Activated gamma-delta T cell treated with Interleukin-2 at 50 U/mL for 16 hours (primary cell): ENCODE measurements at places on chromosomes 16 and 17.
A peak's percentile ranks its signal among the peaks of the same experiment; 100 is the strongest.

GRCh38 chr17:7558544-7559319 lies at the start of gene TNFSF13:
TSS of gene TNFSF13 (plus strand) at chr17:7558750. CDS start at chr17:7559040, 290 bp downstream.
- DNase-seq, result no peak

- DNase-seq, result no peak
Measured at GRCh38 chr17:58753026-58753425, 2.6 kb upstream of the PPM1E start.

DNA sequence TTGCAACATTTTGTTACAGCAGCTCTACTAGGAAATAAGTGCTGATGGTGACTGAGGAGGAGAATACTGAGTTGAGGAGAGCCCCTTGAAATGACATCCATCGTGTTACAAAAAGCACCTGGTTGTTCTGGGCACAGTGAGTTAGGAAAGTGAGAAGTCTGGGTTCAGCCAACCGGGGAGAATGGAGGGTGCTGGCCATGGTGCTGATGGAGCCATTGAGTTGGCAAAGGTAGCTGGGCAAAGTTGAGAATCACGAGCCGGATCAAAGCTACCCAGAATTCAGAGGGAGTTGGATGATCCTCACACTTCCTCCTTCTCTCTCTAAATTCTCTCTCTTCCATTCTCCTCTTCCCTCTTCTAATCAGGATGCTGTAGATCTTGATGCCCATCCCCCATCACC lies 35.0 kb upstream of the ASIC2 start:
- DNase-seq, result no peak

- no peak for DNase-seq
Measured at GRCh38 chr16:76607317-76607716, 330.1 kb downstream of the CNTNAP4 start.

GRCh38 chr16:47504599-47504998 lies 43.5 kb downstream of the PHKB start:
- DNase-seq, result no peak

DNA sequence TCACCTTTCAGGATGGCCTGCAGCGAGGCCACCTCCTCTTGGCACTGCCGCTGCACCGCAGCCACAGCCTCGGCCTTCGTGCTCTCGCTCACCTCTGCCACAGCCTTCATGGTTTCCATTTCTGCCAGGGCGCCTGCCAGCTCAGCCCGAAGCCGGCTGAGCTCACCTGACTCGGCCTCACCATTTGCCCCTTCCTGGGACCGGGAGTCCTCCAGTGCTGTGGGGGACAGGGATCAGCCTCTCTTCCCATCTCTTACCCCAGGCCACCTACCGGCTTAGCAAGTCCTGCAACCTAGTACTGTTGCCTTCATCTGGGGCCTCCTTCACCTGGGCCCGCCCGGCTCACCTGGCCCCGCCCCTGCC lies 658 bp downstream of the RABEP2 start:
- no peak for DNase-seq

- DNase-seq, result no peak
Measured at GRCh38 chr16:80896776-80897175, 92.4 kb upstream of the CDYL2 start.

DNA sequence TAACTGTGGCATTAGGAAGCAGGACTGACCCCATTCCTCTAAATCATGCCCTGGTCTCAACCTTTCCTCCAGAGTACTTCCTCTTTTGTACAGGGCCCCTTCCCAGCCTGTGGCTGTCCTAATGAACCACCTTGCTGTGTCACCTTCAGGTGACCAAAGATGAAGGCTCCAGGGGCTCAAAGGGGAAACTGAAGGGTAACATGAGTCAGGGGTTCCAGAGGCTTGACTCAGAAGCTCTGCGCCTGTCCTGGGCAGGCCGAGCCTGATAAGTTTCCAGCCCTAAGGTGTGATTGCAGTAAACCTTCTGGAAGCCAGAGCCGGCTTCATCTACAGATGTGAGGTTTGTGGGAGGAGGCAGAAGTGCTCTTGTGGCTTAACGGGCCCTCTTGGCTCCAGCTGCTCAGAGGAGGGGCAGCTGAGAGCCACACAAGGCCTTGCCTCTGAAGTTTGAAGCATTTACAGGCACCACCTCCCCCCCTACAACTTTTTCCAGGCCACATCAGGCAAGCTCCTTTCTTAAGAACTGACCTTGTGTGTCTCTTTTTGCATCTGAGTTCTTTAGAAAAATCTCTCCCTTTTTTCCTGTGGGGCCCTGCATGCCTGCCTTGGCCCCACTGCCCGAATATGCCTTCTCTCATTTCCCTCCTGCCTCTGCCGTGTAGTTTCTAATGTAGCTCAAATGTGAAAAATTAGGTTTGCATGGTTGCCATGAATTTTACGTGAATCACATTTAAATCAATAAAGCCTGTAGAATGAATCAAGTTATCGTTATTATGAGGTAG lies 149.9 kb downstream of the CLEC16A start:
- DNase-seq, result no peak

- DNase-seq, result no peak
Measured at GRCh38 chr17:50299776-50300175, 25.5 kb downstream of the TMEM92 start.

DNA sequence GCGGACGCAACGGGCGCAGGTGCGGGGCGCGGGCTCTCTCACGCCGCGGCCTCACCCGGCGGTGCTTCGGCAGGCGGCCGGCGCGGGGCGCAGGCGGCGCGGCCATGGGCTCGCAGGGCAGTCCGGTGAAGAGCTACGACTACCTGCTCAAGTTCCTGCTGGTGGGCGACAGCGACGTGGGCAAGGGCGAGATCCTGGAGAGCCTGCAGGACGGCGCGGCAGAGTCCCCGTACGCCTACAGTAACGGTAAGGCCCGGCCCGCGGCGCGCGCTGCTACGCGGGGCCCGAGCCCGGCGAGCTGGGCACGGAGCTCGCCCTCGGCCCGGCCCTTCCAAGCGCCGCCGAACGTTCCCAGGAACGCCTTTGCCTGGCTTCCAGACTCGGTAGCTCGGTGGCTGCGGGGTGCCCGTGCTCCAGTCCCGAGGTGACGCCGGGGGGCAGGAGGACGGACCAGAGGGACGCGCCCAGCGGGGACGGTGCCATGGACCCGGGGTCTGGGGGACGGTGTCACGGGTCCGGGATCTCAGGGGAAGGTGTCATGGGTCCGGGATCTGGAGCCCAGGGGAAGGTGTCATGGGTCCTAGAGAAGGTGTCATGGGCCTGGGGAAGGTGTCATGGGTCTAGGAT lies 435 bp downstream of the RAB40C start:
- DNase-seq, result no peak

DNA sequence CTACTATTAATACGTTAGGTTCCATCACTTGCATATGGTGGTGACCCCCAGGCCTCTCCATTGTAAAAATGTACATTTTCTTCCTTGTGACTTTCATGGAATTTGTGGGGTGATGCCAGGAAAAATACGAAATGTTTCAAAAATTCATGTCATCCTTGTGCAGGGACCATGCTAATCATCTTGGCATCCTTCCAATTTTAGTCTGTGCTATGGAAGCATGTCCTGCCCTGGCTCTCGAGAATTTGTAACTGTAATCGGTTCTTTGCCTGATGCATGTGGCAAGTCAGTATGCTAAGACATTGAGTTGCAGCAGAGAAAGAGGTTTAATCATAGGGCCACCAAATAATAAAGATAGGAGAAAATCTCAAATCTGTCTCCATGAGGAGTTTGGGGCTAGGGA lies 14.3 kb upstream of the GINS3 start:
- DNase-seq, result no peak

GRCh38 chr16:84739349-84740124 lies 39.7 kb downstream of the USP10 start:
- no peak for DNase-seq

GRCh38 chr17:27651411-27652345 lies 20.7 kb downstream of the LGALS9 start:
- DNase-seq, result peak; percentile 60

GRCh38 chr17:50765454-50766221 lies 1.7 kb downstream of the ANKRD40CL start:
- DNase-seq, result no peak

- no peak for DNase-seq
Measured at GRCh38 chr17:48860034-48860433, 29.2 kb downstream of the CALCOCO2 start.

DNA sequence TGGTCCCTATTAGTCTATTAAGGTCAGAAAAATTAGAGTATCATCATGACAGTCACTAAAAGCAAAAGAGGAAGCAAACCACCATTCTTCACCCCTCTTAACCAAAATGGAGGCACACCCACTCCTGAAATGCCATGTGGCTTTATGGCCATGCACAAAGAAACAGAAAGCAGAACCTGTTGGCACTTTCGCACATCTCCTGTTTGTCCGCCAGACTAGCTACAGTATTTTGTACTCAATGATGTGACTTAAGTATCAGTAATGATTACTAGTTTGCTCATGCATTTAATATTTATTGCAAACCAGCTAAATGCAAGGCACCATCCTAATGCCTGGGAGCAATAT lies 70.2 kb upstream of the GNAO1 start:
- DNase-seq, result no peak

GRCh38 chr17:17078832-17079231 lies 36.6 kb downstream of the MPRIP start:
- DNase-seq, result no peak

- DNase-seq, result no peak
Measured at GRCh38 chr17:38658741-38659345, 15.9 kb downstream of the EPOP start.

GRCh38 chr17:17852930-17853329 lies 16.1 kb upstream of the SREBF1 start:
- DNase-seq, result no peak

- DNase-seq, result no peak
Measured at GRCh38 chr17:38410201-38410600, 18.1 kb upstream of the ARHGAP23 start.

- DNase-seq, result no peak
Measured at GRCh38 chr17:59437791-59438281, 106.4 kb downstream of the YPEL2 start.

- no peak for DNase-seq
Measured at GRCh38 chr17:50923611-50924010, 57.5 kb upstream of the TOB1 start.

DNA sequence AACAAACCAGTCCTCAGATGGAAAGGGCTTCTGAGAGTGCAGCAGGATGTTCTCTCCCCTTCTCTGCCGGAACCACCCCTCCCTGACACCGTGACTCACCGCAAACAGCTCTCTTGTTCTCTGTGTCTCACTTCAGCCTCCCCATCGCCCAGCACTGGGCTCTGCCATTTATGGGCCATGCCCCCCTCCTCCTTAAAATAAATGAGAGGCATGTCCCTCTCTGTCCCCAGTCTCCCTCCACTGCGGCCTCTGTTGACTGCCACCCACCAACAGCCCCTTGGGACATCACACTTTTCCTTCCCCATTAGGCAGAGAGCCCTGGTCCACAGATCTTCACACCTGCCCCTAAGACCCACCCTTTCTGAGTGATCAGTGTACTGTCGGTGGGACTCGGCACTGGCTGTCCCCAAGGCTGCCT lies 6.3 kb downstream of the CCDC102A start:
- peak; percentile 78 for DNase-seq

DNA sequence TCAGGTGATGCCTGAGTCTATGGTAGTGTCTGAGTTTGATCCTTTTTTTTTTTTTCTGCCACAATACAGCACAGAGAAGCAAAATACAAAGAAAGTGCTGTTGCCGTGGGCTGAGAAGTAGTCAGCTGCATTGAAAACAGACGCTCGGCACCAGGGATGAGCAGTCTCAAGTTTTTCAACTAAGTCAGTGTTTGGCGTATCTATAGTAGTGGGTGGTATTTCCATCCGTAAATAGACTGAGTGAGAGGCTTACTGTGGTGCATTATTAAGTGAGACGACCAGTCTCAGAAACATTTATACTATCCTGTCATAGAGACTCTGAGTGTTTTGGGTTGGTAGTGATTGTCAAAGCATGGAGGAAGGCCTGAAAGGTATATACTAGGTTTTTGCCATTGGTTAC lies 221.3 kb downstream of the SNX29 start:
- DNase-seq, result no peak

DNA sequence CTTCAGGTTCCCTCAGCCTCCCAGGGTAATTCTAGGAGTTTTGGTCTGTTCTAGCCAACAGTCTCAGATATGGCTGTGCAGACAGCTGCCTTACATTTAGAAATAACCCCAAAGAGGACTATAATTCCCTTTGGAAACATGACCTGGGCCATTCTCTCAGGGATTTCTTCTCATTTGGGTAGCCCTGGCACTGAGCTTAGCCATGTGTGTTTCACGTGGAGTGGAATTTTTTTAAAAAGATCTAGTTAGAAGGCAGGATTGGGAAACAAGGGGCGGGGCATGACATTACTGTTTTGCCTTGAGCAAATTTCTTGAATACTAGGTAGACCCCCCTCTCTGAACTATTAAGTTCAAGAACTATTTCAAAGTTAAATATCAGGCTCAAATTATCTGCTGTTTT lies 29.6 kb upstream of the MRC2 start:
- DNase-seq, result no peak

- DNase-seq, result no peak
Measured at GRCh38 chr16:66263168-66263972, 103.1 kb upstream of the CDH5 start.

DNA sequence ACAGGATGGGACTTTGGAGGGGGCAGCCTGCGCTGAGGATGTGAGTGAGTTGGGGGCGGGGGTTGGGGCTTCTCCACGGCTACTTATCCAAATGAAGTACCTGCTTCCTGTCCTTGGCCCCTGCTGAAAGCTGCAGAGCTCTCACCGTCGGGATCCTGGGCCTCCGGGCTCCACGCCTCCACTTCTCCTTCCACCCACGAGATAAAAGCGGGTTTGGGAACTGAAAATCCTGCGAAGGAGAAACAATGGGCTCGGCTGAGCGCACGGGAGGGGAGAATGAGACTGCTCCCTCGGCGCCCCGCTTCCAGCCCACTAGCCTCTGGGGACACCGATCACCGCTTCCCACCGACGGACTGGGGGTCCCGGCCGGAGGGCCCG lies 486 bp downstream of the ZNF785 start:
- no peak for DNase-seq

GRCh38 chr17:16980813-16981731 lies 9.2 kb upstream of the TNFRSF13B start:
- DNase-seq, result no peak

DNA sequence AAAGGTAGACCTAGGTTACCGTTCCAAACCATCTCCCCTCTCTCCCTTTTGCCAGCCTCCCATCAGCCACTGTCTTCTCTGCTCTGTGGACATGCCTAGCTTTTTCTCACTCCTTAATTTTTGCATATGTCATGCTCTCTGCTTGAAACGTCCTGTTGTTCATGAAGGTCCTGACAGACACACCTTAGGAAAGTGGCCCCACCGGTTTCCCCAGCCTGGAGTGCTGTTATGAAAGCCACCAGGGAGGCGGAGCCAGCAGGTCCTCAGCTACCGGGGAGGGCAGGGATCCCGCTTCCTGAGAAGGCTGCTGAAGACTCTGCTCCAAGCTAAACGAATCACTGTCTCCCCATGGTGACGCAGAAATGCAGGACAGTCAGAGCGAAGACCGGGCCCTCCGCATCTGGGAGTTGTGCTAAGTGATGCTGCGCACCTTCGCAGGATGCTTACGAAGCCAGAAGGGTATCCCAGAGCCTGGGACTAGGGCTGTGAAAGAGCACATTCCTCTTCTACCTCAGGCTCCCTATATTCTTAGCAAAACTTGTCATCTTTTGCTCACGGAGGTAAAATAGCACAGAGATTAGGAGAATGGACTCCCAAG lies 2.3 kb upstream of the SLC16A11 start:
- no peak for DNase-seq
